Activated CD8-positive, alpha-beta memory T cell treated with anti-CD3 and anti-CD28 coated beads for 1 hour (primary cell): ENCODE measurements at places on chromosomes 6 and 20.

DNA sequence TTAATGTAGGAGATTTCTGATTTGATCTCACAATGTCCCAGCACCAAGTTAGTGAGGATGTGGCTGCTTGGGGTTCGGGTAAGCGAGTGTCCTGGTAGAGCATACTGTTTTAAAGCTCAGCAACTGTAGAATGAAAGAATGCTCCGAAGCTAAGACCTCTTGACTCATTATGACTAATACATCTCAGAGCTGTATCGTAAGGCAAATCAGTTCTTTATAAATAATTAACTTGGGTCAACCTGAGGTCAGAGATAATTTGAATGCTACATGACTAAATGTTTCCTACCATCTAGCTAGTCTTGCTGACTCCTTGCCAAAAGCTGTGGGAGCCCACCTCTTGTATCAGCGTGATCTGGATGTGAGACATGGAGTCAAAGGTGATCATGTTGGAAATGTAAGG is 128.8 kb upstream of the PDE7B start:
- DNase-seq, result no peak

DNA sequence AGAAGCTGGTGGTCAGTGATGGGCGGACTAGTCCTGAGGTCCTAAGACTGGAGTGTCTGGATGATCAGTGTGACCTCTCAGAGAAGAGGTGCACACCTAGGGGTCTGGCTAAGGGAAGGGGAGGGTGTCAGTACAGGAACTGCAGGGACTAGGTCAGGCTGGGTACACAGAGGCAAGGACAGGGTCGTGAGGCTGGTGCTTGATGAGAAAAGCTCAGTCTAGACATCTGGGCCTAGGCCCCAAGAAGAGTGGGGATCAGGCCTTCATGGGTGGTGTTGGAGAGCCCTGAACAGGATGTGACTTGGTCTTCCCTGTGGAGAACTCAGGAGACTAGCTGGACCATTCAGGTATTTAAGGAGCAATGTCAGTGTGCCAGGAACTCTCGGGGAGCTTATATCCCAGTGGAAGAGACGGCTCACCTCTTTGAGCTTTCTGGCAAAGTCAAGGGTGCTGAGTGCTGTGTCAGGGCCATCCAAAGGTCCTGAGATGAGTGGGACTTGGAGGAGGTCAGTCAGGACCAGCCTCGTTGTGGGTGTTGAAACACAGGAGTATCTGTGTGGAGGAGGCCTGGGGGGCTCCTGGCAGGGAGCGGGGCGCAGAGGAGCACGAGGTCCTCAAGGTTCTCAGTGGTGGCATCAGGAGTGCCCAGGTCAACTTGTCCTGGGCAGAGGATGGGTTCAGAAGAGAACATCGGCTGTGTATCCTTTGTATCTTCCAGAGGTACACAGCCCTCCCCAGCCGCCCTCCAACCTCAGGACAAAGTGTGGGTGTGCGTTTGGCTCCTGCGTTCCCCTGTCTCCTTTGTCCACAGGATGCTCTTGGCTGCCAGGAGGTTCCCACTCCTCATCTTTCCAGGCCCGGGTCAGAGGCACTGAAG is 13.3 kb upstream of the MYT1 start:
- DNase-seq, result no peak

- DNase-seq, result no peak
Observed at GRCh38 chr6:138105880-138106664, 1.1 kb downstream of the PERP start.

DNA sequence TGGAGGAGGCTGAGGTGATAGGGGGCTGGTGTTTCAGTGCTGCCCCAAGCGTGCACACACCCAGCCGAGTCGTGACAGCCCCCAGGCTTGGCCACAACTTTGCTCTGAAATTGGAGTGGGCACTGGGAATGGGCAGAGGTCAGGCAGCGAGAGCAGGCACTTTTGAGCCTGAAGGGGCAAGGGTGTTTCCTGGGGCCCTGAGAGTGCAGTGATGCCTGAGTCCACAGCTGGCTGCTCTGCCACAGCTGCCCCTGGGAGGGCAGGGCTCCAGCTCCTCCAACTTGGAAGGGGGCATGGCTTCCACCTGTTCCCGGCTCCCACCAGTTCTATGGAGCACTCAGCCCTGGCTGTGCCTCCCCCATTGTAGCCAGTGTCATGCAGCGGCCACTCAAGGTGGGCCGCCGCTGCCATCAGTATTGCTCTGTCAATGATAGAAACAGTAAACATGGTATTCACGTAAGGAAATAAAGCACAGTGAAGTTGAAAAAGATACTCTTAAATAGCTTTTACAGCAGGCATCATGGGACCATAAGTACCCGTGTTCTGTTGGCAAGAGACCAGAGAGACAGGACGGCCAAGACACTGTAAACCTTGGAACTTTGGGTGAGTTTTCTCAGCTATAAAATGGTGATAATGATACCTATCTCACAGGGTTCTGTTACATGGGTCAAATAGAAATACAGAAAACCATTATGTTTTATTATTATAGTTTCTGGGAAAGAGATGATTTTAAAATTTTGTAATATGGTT is 108.9 kb downstream of the THEMIS start:
- DNase-seq, result no peak

DNA sequence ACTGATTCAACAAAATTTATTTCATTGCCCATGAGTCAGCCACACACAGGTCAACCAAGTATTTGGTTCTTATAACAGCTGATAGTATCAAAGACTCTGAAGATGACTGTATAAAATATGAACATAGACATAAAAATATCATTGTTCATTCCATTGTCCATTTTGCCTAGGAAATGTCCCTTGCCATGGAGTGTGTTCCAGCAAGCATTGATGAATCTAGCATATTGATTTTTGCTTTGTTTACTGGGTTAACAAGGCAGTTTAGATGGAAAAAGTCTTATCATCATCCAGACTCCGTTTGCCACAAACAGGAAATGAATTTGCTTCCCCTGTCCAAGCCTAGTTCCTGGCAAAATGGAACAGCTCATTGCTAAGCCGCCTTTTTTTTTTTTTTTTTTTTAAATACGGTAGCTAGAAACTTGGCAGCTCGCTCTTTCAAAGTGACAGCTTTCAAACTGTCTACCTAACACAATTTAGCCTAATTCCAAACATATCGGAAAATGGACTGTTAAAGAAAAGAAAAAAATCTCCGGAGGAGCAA is 7.5 kb downstream of the F13A1 start:
- DNase-seq, result no peak

DNA sequence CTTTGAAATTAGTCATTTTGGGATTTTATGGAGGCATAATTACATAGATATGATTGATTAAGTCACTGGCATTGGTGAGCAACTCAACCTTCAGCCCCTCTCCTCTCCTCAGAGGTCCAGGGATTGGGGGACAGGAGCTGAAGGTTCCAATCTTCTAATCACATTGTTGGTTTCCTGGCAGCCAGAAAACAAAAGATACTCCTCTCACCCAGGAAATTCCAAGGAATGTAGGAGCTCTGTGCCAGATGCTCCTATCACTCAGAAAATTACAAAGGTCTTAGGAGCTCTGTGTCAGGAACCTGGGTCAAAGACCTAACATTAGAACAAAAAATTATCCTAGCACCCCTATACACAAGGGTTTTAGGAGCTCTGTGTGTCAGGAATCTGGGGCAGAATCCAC is 679.7 kb upstream of the ID4 start:
- no peak for DNase-seq

DNA sequence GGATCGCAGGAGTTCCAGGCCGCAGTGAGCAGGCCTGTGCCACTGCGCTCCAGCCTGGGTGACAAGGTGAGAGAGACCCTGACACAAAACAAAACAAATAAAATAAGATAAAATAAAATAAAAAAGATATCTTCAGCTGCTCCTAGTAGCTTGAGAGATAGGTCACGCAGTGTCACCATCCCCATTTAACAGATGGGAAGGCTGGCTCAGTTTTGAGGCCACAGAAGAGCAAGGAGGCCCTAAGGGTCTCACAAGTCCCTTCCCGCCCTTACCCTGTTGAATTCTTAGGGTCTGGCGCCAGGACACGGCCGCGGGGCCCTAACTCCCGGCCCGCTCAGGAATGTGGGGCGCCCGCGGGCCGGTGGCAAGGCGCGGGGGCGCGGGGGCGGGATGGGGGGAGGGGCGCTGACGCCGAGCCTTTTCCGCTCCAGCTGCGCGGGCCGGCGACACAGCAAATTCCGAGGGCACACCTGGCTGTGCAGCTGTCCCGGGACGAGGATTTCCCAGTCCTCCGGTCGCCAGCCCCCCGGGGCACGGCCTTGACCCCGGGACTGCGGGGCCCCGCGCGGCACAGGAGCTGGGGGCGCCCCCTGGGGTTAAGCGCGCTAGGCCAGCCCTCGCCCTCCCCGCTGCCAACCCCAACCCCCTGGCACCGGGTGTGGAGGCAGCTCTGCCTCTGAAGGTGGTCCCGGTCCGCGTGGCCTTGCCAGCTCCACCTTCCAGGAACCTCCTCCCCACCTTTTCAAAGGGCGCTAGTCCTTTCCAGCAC is 10.3 kb upstream of the R3HDML start:
- DNase-seq, result no peak

DNA sequence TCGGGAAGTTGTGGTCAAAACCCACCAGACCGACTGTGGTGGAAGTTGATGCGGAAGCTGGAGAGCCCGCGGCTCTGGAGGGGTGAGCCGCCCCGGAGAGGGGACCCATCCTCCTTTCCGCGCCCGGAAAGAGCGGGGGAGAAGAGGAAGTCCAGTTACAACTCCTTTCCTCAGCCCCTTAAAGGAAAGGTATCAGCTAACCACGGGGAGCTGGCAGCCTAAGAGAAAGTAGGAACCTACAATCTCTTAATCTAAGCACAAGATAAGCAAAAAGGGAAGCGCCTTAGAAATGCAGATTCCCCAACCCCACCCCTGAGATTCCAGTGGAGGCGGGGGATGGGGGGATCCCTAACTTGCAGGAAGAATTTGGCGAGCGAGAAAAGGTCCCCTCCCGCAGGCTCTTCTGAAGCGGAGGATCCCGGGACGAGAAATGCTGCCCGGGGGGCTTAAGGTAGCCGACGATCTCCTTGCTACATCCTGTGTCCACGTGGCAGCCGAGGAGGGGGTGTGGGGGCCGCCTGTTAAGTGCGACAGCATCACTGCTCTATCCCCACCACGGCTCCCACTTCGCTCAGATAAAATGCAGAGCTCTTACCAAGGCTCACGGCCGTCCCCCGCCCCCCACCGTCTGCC is 87.5 kb downstream of the ZFP64 start:
- DNase-seq, result no peak

DNA sequence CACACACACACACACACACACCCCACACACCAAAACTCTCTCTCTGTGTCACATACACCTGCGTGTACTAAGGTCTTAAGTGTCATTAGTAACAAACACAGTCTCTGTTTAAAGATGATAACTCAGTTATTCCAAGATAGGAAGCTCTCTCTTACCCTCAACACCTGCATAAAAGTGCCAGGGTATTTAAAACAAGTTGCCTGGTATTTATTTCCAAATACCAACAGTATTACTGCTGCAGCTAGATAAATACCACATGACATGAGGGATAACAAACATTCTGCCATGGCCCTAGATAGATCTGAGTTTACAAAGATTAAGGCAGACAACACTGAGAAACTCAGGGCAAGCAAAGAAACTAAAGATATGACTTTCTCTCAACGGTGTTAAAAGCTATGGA is 118.5 kb downstream of the SIM1 start:
- DNase-seq, result no peak

DNA sequence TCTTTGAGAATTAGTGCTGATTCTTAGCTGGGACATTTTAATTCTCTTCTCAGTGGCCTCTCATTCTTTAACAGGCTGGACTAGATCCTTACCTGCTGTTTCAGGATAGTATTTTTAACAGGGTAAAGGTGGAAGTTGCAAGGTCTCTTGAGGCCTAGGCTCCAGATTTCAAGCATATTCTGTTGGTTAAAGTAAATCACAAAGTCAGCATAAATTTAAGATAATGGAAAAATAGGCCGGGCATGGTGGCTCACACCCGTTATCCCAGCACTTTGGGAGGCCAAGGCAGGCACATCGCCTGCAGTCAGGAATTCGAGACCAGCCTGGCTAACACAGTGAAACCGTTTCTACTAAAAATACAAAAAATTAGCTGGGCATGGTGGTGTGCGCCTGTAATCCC is 1149.0 kb downstream of the EPHA7 start:
- DNase-seq, result no peak

DNA sequence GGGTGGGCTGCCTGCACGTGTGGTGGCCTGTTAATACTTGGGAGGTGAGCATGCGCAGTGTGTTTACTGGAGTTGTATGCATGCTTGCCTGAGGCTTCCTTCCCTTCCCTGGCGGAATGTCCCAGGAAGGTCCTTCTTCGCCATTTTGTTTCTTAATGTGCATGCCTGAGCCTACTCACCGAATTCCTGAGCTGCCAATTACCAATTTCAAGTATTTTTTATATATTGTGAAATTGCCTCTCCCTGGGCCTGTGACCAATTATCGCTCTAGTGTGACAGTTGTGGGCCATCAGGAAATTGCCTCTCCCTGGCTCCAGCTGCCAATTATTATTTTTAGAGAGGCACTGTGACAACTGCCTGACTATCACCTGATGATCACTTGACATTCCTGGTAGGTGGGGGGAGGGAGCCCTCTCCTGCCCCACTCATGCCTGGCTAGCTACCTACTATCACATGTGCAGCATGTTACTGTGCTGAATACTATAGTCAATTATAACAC is 70.0 kb downstream of the FAM50B start:
- DNase-seq, result no peak

DNA sequence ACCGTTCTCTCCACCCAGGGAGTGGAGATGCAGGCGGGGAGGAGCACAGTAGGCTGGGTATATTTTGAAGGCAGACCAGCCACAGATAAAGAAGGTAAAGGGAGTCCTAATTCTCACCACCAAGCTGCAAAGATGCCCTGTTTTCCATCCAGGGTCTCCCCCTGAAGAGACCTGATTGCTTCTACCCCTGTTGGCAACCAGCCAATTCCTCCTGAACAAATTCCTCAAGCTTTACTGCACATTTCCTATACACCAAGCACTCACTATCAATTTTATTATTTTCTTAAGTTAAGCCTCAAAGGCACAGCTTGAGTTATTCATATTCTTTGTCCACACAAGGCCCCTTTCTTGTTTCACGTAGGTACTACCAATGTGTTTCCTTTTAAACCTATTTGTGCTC is 214.4 kb downstream of the EYA2 start:
- no peak for DNase-seq

GRCh38 chr6:100194535-100194934 is 200.5 kb upstream of the MCHR2 start:
- no peak for DNase-seq

DNA sequence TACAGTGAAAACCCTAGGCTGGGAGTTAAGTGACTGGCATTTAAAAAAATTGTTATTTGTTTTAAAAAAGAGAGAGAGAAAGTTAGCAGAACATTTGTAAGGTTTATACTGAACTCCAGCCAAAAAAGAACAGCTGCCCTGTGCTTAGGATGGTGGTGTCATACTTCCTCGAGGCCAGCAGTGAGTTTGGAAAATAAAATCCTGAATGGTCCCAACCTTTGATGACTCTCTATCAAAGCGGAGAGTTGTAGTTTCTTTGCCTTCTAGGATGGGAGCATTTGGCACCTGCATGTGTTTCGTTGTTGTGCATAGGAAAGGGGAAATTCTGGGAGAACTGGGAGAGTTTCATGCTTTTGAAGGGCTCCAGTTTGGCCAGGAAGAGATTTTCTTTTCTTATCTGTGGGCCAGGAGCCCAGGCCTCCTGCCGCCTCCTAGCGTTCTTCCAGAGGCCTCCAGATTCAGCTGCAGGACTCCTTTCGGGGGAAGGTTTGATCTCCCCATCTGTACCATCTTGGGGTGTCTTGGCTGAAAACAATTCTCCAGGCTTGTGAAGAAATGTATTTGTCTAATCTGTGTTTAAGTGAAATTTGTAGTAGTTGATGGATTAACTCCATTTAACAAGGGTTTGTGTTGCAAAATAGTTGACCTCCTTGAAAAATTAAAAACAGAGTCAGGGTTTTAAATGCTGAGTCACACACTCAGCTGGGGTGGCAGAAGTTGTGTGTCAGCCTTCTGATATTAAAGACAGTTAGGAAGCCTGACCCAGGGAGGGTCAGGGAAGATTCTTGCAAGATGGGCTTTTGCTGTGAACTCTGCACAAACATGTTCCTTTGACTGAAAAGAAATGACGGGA is 63.4 kb downstream of the TXNDC5 start:
- DNase-seq, result no peak
